ENCODE measurements at places on chromosomes 2 and 18.

- DNase-seq, result no peak
These were observed 330.5 kb downstream of the DYSF start for GRCh38 chr2:71783815-71784214.

DNA sequence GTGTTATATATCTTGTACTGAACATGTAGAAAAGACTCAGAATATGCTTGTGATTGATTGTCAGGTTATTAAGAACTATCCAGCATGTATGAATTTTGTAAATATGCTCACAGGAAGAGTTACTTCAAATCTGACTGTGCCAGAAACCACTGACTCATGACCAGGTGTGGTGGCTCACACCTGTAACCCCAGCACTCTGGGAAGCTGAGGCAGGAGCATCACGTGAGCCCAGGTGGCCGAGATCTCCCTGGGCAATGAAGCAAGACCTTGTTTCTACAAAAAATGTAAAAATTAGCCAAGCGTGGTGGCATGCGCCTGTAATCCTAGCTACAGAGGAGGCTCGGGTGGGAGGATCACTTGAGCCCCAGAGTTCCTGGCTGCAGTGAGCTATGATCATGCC, 126.6 kb downstream of the COMMD1 start:
- no peak for DNase-seq

DNA sequence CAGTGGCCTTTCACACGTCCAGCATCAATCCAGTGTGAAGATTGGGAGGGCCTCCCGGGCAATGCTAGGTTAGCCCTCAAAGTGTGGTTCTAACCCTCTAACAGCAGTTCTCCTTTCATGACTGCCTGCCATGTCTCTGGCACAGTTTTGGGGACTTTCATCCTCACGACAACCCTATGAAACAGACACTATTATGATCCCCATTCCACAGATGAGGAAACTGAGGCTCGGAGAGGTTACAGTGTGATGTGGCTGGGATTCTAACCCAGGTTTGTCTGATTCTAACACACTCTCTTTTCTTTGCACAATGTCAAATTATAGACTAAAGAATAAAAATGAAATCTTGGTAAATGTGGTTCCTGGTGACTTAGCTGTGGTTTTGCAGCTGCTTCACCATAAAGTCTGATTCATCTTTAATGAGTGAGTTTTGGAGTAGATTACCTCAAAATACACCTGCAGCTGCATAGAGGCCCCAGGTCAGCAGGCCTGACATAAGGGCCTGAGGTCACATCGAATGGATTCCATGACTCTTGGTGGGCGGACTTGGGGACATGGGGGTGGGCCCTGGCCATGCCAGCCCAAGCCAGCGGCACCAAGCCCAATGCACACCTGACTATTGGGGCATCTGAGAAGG, 214.4 kb downstream of the GLI2 start:
- DNase-seq, result no peak

DNA sequence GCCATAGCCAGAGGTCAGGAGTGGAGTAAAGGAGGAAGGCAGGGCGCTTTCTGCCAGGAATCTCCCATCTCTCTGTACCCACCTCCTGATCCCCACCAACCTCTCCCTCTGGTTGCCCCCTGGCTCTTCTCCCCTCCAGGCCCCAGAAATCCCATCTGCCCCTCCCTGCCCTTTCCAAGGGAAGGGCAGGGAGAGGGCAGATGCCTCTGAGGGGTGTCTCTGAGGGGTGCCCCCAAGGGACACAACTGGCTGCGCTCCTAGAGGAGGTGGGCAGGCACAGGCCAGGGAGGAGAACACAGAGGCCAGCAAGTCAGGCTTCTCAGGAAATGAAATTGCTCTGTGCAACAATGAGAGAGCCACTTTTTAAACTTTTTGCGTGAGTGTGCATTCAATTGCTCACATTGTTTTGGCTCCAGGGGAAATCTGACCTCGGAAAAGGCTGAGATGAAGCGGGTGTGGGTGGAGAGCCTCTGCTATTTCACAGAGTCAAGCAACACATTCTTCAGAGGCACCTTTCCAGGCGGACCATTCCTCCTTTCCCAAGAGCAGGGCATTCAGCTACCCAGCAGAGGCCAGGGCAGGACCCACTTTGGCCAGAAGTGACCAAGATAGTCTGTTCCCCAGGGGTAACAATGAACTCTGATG, 125.5 kb downstream of the SMAD7 start:
- DNase-seq, result peak; percentile 82

- DNase-seq, result peak; percentile 21
These were observed 128.9 kb upstream of the ITGB6 start for GRCh38 chr2:160328811-160329527.

GRCh38 chr2:225867071-225867470, 467.6 kb downstream of the NYAP2 start:
- DNase-seq, result no peak

- DNase-seq, result peak; percentile 39
These were observed 88.7 kb upstream of the ATL2 start for GRCh38 chr2:38465789-38466127.

- no peak for DNase-seq
These were observed 70.7 kb downstream of the RBM43 start for GRCh38 chr2:151191001-151191400.

DNA sequence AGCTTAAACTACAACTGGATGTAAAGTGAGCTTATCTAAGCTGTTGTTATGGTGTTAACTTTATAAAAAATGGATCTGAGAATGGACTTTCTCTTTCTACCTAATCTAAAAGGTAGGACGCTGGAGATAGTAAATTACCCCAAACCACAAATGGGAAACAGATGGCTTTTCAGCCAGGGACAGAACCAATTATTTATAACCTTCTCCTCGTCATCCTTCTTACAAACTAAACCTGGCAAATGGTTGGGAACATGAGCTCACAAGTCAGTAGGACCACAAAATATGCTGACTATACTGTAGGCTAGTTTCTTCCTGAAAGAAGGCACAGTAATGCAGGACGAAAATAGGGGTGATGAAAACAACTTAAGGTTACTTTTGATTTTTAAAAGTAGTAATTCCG, 32.7 kb upstream of the ZDBF2 start:
- no peak for DNase-seq

DNA sequence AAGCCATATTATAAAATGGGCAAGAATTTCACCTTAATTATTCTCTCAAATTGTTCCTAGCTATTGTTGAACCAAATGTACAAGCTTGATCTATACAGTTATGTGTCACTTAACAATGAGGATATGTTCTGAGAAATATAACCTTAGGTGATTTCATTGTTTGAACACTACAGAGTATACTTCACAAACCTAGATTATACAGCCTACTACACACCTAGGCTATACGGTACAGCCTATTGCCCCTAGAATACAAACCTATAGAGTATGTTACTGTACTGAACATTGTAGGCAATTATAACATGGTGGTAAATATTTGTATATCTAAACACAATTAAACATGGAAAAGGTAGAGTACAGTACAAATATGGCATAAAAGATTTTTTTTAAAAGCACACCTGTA, 42.9 kb upstream of the MMADHC start:
- no peak for DNase-seq

DNA sequence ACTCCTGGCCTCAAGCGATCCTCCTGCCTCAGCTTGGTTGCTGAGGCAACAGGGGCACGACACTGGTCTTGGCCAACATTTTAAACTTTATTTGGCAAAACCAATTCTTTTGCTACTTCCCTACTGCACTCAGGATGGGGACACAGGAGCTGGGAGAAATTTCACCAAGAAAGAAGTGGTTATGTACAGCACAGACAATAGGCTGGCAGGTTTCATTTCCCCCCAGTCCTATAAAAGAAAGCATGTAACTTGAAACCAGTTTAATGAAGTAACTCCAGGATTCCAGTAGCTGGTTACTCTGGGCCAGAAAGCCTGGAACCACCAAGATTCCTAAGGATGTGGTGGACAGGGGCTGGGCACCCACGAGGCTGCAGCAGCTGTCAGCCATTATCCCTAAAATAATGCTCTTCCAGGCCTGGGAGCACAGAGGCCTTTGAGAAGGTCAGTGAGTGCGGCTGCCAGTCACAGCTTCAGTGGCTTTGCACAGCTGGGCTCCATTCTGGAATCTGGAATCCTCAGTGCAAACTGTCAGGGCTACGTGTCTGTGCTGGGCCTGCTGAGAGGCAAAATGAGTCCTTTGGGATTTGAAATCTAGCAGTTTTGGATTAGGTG, 142.3 kb upstream of the ITGA6 start:
- DNase-seq, result peak; percentile 59

DNA sequence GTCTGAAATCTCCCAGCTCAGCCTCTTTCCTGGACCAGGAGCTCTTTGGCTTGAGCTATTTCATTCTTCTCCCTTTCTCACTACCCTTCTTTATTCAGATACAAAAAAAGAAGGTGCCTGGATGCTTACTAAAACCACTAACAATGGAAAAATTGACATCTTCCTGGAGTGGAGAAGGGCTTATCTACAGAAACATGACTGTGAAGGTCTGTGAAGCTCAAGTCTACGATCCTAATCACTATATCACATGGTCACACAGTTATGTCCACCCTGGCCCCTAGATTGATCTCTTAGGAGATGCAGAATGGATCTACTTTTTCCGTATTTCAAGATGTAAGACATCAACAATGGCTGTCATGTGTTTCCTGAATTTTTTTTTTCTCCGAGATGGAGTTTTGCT, 5.7 kb upstream of the KRCC1 start:
- no peak for DNase-seq

GRCh38 chr18:35190948-35191697, 49.7 kb upstream of the ZNF397 start:
- DNase-seq, result no peak

DNA sequence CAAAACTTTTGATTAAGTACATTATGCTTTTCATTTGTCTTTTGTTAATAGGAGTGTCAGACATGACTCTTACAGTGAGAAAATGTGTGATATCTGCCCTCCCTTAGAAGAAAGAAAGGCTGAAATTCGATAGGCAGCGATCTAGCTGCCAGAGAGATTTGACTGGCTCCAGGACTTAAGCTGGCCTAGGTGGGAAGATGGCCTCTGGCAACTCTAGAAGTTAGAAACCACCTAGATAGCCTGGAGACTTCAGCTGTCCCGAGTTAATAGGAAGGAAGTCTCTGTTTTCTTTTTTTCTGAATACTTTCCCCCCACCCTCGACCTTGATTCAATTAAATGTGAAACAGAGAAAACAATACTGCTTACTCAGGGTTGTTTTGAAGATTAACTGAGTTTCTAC, 1194.7 kb upstream of the CRIM1 start:
- no peak for DNase-seq

DNA sequence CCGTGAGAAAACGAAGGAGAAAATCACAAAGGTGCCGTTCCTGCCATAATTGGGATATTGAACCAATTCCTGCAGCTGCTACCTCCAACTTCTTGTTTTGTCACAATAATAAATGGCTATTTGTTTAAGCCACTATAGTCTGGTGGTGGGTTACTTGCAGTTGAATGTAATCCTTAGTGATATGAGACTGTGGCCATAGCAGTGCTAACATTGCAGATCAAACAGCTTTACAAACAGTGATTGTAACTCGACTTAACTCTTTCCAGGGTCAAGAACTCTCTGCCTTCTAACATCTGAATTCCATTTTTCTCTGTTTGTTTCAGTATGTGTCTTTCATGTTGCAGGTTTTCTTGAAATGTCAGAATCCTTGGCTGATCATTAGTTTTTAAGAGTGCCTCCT, 24.7 kb upstream of the HNRNPLL start:
- no peak for DNase-seq

DNA sequence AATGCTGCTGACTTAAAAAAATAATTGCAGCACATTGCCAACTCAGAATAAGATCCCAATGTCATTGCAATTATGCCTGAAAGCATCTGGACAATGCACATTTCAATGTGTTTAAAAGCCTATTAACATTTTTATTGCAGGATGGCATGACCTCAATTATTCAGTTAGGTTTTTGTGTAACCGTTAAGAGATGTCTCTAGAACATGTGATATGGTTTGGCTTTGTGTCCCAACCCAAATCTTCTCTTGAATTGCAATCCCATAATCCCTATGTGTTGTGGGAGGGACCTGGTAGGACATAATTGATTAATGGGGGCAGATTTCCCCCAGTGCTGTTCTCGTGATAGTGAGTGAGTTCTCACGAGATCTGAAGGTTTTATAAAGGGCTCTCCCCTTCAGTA, 43.2 kb upstream of the ZC3H15 start:
- no peak for DNase-seq

DNA sequence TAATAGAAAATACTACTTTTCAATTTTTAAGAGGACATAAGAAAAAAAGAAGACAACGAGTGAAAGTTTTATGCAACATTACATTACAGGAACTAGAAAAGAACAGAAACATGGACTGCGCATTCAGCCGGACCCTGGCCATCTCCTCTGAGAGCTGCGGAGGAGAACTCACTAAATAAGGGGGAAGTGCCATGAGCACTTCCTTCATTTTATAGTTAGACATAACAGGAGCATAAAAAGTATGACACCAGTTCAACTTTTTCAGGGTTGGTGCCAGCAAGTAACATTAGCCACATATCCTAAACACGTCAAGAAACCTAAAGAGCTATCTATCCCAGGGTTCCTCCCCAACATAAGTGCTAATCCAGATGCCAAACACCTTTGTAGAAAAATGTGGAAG, 78.0 kb upstream of the SERTAD2 start:
- no peak for DNase-seq

DNA sequence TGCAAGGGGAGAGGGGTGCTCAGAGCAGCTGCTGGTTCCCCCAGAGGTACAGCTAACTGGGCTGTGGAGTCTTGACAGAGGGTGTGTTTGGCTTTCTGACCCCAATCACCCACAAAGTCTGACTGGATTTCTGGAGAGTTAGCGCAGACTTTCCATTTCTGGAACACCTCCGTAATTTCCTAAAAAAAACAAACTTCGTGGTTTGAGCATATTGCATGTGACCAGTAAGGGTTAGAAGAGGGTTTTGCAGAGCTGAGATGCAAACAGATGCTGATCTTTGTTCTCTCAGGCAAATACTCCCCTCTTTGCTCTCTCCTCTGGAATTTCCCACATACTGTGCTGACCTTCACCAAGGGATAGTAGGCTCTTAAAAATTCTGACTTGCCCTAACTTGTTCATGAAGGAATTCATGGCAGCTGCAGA, 44.5 kb upstream of the TMEM247 start:
- peak; percentile 30 for DNase-seq

DNA sequence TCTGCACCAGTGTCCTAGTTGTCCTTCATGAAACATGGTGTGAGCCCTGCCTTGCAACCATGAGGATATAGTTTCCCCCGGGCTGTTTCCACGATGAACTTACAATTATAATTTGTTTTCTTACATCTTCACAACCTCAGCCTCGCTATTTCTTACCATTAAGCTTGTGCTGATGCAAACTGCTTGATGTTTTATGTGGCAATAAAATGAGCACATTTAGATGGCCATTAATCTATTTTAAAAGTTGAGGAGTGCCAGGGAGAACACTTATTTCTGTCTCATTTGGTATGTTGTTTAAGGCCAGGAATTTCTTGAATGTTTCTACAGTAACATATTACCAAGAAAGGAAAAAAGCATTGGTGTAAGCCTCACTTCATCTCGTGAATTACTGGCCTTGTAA, 214.5 kb upstream of the SLC8A1 start:
- DNase-seq, result no peak

GRCh38 chr18:51211552-51211951, 14.1 kb upstream of the MEX3C start:
- peak; percentile 98 for DNase-seq
